Smooth muscle cell of the pulmonary artery (primary cell): ENCODE measurements at places on chromosomes 5 and 9. TPM values are rescaled to one million over a fixed set of nuclear protein-coding genes. Genes with fewer than 3 reads are reported as not detected.

The SPATA31E1 gene
- total RNA-seq = not detected in 2 replicates

The ACTBL2 gene
- 0.03 TPM in 1 of 2 replicates, not detected in the other for total RNA-seq

The PHF24 gene
- 0.07 and 0.10 TPM in 2 replicates for total RNA-seq

The NR5A1 gene
- not detected in 2 replicates for total RNA-seq

The SLC23A1 gene
- total RNA-seq = not detected in 2 replicates

The SLU7 gene
- total RNA-seq = 30.4 and 44.3 TPM in 2 replicates

The FGF10 gene
- 0.10 and 2.2 TPM in 2 replicates for total RNA-seq

The ELL2 gene
- total RNA-seq = 39.4 and 48.1 TPM in 2 replicates

The PCDHGB1 gene
- 2.2 and 3.8 TPM in 2 replicates for total RNA-seq

The ELP1 gene
- total RNA-seq = 47.6 and 49.8 TPM in 2 replicates
